Bronchial smooth muscle cell (primary cell): ENCODE measurements at places on chromosomes 2 and 18. TPM values are rescaled to one million over a fixed set of nuclear protein-coding genes. Genes with fewer than 3 reads are reported as not detected.

PCARE gene
- not detected in 2 replicates for total RNA-seq

CCDC88A gene
- 24.1 and 32.9 TPM in 2 replicates for total RNA-seq

RTKN gene
- 17.8 and 18.1 TPM in 2 replicates for total RNA-seq

D2HGDH gene
- total RNA-seq = 24.0 and 24.1 TPM in 2 replicates

SPDYA gene
- 0.86 and 1.3 TPM in 2 replicates for total RNA-seq

ANKRD30BL gene
- not detected in 2 replicates for total RNA-seq

NRP2 gene
- 21.3 and 41.9 TPM in 2 replicates for total RNA-seq

FHOD3 gene
- 4.3 and 12.9 TPM in 2 replicates for total RNA-seq

EML6 gene
- 0.17 and 0.63 TPM in 2 replicates for total RNA-seq
